Stimulated activated CD8-positive, alpha-beta memory T cell treated with anti-CD3 and anti-CD28 coated beads, Interleukin-12 subunit alpha, Interleukin-12 subunit beta, amount 100 ng/mL, for 4 hours (primary cell): ENCODE measurements at places on chromosomes 11 and 22.

GRCh38 chr11:20034941-20035340 lies 125.3 kb downstream of the DBX1 start:
- no peak for DNase-seq

- no peak for DNase-seq
Observed at GRCh38 chr22:38653741-38654140, 2.5 kb downstream of the FAM227A start.

DNA sequence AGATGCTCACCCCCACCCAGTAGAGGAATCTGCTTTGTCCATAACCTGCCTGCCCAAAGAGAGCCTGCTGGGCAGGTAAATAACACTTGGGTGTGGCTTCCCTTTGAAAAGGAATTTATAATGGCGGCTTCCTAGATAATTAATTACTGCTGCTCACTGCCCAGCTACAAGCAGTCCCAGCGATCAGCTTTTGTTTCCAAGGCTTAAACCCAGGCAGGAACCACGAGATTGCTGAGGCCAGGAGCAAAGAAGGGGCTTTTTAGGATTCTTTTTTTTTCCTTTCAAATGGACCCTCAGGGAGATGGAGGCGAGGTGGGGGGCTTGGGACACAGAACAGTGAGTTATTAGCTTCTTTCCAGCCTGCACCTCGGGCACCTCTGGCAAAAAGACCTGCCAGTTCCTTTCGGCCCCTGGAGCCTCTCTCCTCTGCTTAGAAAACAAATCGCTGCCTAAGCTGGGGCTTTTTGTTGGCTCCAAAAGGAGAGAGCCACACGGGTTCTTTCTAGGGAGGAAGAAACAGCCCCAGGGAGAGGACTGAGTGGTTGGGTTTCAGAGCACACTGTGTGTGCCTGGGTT lies 107.2 kb downstream of the TSPAN18 start:
- no peak for DNase-seq

DNA sequence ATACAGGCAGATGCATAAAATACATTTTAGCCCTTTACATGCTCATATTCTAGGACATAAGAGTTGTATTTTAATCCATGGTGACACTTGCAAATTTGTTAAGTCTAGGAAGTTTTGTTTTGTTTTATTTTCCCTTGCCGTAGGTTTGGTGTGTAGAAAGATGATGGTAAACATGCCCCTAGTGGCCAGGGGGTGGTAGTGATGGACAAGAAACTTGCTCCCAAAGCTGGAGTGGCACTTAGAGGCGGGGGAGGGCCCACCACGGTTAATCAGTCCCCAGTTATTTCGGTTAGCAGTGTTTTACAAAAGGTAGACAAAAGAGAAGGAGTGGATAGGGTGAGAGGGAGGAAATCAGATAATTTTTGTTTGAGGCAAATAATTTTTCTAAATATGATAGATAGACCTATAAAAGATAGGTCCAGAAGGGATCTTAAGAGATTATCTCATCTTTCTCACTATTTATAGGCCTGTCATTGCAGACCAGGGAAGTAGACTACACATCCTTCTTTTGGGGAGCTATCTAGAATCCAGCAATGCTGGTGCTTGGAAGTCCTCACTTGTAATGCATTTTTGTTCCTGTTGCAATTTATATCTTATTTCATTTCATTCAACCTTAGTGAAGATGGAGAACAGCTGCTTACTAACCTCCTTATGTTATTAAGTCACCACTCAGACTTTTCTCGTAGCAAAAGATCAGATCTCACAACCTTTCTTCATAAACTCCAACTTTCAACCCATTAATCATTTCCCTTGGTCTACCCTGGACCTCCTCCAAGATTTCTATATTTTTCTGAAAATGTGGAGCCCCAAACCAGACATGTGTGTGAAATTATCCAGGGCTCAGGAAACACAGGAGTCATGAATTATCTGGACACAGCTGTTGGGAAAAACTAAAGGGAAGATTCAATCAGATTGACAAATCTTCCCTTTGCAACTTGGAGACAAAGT lies 5.9 kb upstream of the BDNF start:
- DNase-seq: no peak

GRCh38 chr11:31531293-31531692 lies 21.7 kb downstream of the ELP4 start:
- DNase-seq: no peak

GRCh38 chr11:88886796-88887195 lies 179.0 kb downstream of the GRM5 start:
- DNase-seq: no peak

DNA sequence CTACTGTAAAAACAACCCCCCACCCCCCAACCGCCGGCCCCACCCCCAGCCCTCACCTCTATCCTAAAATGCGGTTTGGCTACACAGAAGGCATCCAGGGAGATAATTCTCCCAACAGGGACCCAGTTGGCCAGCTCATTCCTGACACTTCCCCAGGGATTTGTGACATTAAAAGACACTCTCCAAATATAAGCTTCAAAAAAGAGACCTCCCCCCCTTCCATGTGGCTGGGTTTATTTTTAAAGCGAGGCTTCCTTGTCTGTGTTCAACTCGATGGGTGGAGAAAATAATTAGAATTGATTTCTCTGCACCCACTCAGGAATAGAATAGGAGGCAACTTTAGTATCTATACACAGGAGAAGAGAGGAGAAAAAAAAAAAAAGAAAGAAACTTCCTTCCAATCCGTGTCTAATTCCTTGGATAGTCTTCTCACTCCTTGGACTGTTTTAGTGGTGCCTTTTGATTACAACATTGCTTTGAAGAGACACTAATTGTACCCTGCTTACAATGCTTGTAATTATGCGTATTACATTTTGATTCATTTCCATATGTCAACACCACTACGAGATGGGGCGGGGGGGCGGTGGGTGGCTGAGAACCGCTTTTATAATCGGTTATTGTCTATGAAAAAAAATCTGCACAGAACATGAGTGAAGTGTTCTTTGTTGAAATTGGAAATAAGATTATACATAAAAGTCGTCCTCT lies 500.4 kb downstream of the MIAT start:
- DNase-seq: no peak

- DNase-seq: no peak
Observed at GRCh38 chr11:119696378-119697222, 32.4 kb downstream of the NECTIN1 start.

DNA sequence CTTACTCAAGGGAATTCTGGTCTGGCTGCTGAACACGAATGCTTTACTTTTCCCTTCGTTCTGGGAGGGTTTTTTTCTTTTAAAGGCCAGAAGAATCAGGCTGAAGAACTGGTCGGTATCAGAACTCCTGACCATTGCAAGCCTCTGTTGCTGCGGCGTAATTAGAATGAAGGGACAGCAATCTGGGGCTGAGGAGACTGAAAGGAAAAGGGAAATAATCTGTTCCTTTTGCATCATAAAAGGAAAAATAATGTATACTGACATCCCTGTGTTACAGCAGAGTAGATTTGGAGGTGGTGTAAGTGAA lies 670 bp downstream of the SC5D start:
- no peak for DNase-seq

DNA sequence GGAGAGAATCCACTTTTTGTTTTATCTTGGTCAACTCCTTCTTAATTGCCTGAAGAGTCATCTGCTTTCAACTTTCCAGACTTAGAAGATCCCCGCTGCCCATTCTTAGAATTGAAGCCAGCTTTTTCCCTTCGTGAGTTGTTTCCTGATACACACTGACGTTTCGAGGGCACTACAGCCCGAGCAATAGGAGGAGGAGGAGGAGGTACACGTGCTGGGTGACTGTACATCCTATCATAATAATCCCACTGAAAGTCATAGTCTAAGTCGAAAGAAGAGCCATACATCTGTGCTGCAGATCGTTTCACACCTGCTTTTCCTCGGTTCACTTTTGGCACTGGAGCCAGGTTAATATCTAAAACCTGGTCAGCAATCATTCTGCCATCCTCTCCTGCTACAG lies 606.1 kb downstream of the DLG2 start:
- no peak for DNase-seq

- DNase-seq: no peak
Observed at GRCh38 chr11:46240861-46241260, 36.6 kb upstream of the CREB3L1 start.
